Midbrain (tissue), 1 donor: ENCODE measurements at places on chromosomes 5 and 9.
A peak's percentile ranks its signal among the peaks of the same experiment; 100 is the strongest.

- no peak for DNase-seq
These were observed 62.7 kb downstream of the PCSK5 start for GRCh38 chr9:75953218-75953617.

- DNase-seq: no peak
These were observed 116.5 kb downstream of the SLC1A3 start for GRCh38 chr5:36722900-36723299.

GRCh38 chr5:134226441-134227192, 744 bp upstream of the PPP2CA start:
- DNase-seq: peak; percentile 33

- no peak for DNase-seq
These were observed 25.9 kb downstream of the SRP19 start for GRCh38 chr5:112886975-112887374.

DNA sequence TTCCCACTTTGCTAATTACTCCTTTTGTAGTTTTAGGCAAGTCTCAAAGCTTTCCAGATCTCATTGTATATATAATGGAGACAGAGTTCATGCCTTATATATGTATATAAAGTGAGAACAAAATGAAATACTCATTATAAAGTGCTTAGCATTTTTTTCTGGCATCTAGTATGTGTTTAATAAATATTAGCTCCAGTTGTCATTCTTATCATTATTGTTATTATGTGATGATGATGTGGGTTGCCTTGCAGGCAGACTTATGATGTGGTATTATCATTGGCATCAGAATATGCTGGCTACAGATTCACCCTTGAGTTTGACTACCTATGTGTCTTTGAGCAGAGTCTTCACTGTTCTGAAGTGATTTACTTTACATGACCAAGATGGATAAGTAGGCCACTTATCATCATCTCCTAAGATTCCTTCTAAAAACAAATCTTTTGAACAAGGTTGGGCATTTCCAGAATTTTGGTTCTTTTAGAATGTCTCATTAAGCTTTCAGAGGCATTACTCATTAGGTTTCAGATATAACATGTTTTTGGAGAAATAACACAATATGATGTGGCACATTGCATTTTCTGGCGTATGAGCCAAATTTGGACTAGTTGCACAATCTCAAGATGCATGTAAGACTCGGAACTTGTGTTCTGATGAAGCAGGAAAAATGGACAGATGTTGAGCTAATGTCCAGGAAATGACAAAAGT, 145.6 kb upstream of the TNC start:
- no peak for DNase-seq

- DNase-seq: no peak
These were observed 25.8 kb upstream of the S1PR3 start for GRCh38 chr9:88965473-88965872.

- DNase-seq: no peak
These were observed 64.5 kb upstream of the GNA14 start for GRCh38 chr9:77712533-77713130.

GRCh38 chr5:98769210-98769958, 4.1 kb upstream of the RGMB start:
- DNase-seq: peak; percentile 66
